ENCODE measurements at places on chromosomes 5 and 9.

DNA sequence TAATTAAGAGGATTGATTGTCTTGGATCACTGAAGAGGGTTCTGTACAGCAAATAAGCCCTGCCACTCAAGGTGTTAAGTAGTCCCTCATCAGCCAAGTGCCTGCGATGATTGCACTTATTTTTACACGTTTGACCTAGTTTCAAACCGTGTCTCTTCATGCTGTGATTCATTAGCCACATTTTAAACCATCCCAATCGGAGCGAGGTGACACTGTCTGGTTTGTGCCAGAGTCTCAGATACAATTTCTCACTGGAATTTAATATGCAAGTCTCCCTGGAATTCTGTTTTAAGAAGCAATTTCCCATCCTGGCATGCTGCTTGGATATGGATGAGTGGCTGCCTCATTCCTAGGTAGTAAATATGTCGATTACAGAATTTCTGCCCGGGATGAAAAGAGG, 1.6 kb downstream of the INSYN2B start:
- no peak for DNase-seq

DNA sequence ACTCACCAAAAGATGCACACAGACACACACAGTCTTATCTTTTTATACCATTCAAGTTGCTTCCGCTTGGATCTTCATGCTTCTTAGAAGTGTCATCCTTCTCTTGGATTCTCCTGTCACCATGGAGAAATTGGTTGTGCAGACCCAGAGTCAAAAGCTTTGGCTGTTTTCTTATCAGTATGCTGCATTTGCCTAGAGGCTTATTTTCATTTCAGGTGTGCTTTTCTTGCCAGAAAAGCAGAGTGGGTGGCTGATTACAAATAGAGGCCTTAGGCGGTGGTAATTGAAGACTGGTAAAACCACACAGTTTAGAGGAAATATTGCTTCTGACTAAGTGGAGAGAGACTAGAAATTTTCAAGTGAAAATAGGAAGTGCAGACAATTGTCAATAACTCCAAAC, 70.2 kb upstream of the TLE4 start:
- DNase-seq: no peak

- DNase-seq: no peak
Observed at GRCh38 chr5:74322944-74323343, 317.6 kb downstream of the ENC1 start.

DNA sequence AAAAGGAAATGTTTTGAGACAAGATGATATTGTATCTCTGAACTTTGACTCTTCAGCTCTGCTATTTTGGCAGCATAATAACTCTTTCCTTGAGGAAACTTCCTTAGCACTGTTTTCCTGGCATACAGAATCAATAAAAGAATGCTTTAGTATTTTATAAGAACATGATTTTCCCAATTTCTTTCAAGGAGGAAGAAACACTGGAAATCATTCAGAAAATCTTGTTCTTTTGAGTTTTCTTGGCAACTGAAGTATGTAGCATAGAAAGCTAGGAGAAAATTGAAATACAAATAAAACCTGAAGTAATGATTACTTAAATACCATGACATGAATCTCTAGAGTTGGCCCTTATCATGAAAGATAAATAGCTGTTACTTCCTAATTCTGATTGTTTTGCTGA, 461.4 kb upstream of the ZNF608 start:
- DNase-seq: no peak

DNA sequence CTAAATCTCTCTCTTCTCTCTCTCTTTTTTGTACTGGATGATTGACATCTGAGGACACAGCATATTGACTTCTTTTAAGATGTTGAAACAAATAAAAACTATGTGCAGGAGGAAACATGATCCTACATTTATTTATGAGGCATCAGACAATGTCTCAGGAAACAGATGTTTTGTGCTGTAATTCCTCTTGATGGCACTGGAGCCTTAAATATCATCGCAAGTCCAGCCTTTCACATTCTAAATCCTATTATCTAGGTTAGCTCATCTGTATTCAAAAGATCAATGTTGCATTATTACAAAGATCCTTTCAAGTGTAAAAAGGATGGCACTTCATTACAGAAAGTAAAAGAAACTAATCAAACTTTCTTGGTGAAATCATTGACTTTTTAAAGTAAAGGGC, 63.9 kb downstream of the MAT2B start:
- no peak for DNase-seq

Data from stimulated activated CD8-positive, alpha-beta memory T cell treated with anti-CD3 and anti-CD28 coated beads, Interleukin-7, amount 100 ng/mL, for 1 hour (primary cell).